Activated CD4-positive, alpha-beta memory T cell treated with anti-CD3 and anti-CD28 coated beads for 36 hours (primary cell): ENCODE measurements at places on chromosomes 13 and 19. TPM values are rescaled to one million over a fixed set of nuclear protein-coding genes. Genes with fewer than 3 reads are reported as not detected.

Gene SERP2
- total RNA-seq: not detected

Gene ZNF578
- total RNA-seq: 0.56 TPM

Gene EPS8L1
- 2.2 TPM for total RNA-seq

Gene RDH8
- not detected for total RNA-seq

Gene NLRP4
- not detected for total RNA-seq

Gene RNF6
- total RNA-seq: 45.0 TPM

Gene MBD3L3
- not detected for total RNA-seq

Gene RINL
- 92.6 TPM for total RNA-seq

Gene WDR62
- total RNA-seq: 16.8 TPM

Gene CYP4F2
- not detected for total RNA-seq

Gene ZFR2
- total RNA-seq: 0.33 TPM

Gene SIN3B
- total RNA-seq: 21.9 TPM

Gene ITPKC
- total RNA-seq: 6.4 TPM

Gene DLL3
- 0.67 TPM for total RNA-seq

Gene S1PR2
- 9.8 TPM for total RNA-seq

Gene ZNF30
- 3.7 TPM for total RNA-seq

Gene SHANK1
- not detected for total RNA-seq

Gene ZNF546
- total RNA-seq: 4.2 TPM

Gene IGFL4
- total RNA-seq: not detected

Gene OR4F17
- not detected for total RNA-seq

Gene HRC
- total RNA-seq: not detected

Gene COL4A1
- not detected for total RNA-seq

Gene ZNF701
- total RNA-seq: 19.9 TPM

Gene URAD
- total RNA-seq: not detected

Gene RSPH6A
- 0.19 TPM for total RNA-seq

Gene ENOX1
- total RNA-seq: 0.44 TPM

Gene FGF14
- total RNA-seq: not detected

Gene MUC16
- not detected for total RNA-seq

Gene RFXAP
- 13.0 TPM for total RNA-seq

Gene KLK4
- not detected for total RNA-seq

Gene EFNB2
- total RNA-seq: 0.07 TPM

Gene UFM1
- total RNA-seq: 45.9 TPM

Gene EMC10
- 37.5 TPM for total RNA-seq

Gene ZGLP1
- 0.85 TPM for total RNA-seq

Gene CXCL17
- not detected for total RNA-seq
